ENCODE measurements at places on chromosomes 6 and 20. TPM values are rescaled to one million over a fixed set of nuclear protein-coding genes. Genes with fewer than 3 reads are reported as not detected.

The IPCEF1 gene
- total RNA-seq: under 0.01 TPM

- no peak for DNase-seq
Observed at GRCh38 chr6:25981568-25982263, 19.1 kb downstream of the TRIM38 start.

GRCh38 chr20:17834804-17835203 is 133.8 kb downstream of the SNX5 start:
- DNase-seq: no peak

The TP53INP2 gene
- 0.53 TPM for total RNA-seq

The LGSN gene
- under 0.01 TPM for total RNA-seq

Measured in bronchial epithelial cell (primary cell).